Fibroblast of skin of scalp (primary cell): ENCODE measurements at places on chromosomes 5 and 9.
A peak's percentile ranks its signal among the peaks of the same experiment; 100 is the strongest.

GRCh38 chr9:121286973-121287741 is 19.2 kb downstream of the GSN start:
- peak; percentile 98 for DNase-seq

DNA sequence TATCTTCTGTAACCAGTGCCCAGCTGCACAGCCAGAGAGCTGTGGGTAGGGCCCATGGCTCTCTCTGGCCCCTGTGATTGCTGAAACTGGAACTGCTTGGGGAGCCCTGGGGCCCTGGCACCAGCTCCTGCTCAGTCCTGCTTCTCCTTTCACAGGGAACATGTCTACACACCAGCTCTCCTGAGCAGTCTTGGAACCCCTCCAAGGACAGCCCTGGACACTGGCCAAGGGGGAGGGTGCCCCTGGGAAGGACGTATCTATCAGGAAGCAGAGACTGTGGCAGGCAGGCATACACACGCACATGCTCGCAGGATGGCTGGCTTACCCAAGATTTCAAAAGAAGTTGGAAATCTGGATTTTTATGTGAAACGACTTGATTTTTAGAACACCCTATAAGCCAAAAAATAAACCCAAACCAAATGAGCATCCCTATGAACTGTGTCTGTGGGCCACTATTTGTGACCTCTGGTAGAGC is 8.8 kb upstream of the TRAF1 start:
- DNase-seq, result peak; percentile 93

DNA sequence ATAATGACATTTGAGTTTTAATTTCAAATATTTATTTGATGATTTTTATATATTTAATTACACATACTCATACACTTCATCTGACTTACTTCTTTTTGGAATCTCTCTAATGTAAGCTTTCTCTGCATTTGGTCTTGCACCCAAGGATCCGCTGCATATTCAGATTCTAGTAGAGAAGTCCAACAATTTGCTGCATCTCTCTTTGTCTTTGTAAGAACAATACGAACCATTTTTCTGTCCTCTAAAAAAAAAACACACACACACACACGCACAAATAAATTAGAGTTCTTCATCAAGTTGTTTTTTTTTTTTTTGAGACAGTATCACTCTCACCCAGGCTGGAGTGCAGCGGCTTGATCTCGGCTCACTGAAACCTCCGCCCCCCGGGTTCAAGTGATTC is 3.1 kb downstream of the NUDCD2 start:
- DNase-seq, result no peak

DNA sequence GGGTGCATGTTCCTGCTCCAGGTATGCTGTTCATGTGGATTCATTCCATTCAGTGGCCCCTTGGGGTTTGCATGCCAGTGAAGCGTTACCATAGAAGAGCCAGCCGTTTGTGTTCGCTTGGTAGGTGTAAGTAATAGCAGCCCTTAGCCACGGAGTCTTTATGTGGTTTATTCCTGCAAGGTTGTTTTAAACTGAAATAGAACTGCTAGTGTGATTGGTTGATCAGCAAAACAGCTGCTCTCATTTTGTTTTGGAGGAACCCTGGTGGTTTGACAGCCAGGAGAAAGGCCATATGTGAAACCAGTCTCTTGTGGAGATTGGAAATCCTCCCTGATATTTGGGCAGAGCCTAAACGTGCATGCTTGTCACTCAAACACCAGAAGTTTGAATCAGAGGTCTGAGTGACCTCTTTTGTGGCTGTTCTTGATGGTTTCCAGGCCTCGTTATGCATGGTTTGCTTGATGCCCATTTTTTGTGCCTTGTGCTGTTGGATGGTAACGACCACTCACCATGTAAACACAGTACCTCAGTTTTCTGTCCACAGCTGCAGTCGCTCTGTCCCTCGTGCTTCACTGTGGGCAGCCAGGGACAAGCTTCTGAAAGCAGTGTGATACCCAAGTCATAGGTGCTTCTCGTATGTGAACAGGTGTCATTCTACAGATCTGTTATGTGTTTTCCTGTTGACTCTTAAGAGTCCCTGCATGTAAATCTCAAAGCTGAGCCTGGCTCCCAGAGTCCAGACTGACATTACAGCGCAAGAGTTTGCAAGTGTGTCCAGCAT is 58.3 kb upstream of the NXNL2 start:
- DNase-seq, result peak; percentile 51

- no peak for DNase-seq
These were observed 100.1 kb downstream of the FBXL7 start for GRCh38 chr5:15600035-15600434.

DNA sequence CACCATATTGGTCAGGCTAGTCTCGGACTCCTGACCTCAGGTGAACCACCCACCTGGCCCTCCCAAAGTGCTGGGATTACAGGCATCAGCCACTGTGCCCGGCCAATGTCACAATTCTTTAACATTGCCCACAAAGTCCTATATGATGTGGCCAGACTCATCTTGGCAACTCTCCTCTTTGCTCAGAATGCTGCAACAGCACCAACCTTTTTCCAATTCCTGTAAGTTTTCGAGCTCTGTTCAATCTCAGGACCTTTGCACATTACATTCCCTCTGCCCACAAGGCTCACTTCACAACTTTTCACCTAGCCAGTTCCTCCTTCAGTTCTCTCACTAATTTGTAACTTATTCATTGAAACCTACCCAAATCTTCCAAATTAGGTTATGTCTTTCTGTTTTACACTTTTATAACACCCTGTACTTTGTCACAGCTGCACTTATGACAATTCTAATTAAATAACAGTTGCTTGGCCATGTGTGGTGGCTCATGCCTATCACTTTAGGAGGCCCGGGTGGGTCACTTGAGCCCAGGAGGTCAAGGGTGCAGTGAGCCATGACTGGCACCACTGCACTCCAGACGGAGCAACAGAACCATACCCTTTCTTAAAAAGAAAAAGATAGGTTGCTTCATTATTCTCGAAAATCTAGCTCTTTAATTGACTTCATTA is 30.9 kb upstream of the GLDC start:
- DNase-seq, result no peak

DNA sequence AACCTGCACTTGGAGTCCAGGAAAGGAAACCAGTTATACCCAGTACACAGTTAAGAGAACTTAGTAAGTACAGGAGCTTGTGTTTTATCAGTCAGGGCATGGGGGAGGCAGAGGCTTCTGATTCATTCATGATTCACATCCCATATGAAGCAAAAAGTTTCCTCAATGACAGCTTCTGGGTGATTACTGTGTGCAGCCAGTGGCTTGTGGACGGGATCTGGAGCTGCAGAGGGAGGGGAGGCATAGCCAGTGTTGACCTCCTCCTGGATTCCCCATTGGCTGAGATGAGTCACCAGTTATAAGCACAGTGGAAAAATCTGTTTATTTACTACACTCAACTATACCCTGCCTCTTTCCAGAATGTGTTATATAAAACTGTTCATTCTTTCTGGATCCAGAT is 17.7 kb downstream of the IL31RA start:
- peak; percentile 95 for DNase-seq

DNA sequence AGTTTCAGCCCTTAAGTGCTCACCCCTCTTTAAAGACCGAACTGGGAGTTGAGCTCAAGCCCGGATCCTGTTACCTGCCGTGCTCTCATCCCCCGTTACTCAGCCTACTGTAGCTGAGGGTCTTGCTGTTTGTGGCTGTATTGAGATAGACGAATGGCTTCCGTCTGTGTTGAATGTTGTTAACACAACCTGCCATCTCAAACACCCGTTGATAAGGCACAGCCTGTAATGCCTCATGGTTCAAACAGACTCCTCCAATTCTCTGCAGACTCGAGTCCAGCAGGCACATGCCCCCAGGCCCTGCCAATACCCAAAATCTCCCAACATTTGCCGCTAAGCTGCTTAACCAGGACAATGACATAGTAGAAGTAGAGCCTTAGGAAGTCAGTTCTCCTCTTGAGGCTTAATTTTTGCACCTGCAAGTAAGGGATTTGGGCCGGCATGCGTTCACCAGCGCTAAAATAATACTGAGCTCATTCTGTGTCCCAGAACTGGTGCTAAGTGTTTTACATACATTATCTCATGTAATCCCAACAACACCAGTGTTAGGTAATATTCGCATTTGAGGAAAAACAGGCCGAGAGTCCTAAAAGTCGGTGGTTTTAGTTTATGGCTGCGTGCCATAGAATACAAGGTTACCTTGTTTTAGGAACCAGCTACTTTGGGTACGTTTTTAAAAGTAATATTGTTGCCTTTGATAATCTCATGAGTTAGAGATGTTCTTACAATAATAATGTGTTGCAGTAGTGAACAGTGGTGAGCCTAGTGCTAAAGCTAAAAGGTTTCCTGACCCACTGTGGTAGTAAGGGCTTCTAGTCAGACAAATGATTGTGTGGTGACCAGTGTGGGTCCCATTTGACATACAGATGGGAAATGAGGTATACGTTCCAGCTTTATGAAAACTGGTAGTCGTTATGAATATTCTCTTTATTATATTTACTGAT is 1.5 kb upstream of the RFX3 start:
- no peak for DNase-seq

DNA sequence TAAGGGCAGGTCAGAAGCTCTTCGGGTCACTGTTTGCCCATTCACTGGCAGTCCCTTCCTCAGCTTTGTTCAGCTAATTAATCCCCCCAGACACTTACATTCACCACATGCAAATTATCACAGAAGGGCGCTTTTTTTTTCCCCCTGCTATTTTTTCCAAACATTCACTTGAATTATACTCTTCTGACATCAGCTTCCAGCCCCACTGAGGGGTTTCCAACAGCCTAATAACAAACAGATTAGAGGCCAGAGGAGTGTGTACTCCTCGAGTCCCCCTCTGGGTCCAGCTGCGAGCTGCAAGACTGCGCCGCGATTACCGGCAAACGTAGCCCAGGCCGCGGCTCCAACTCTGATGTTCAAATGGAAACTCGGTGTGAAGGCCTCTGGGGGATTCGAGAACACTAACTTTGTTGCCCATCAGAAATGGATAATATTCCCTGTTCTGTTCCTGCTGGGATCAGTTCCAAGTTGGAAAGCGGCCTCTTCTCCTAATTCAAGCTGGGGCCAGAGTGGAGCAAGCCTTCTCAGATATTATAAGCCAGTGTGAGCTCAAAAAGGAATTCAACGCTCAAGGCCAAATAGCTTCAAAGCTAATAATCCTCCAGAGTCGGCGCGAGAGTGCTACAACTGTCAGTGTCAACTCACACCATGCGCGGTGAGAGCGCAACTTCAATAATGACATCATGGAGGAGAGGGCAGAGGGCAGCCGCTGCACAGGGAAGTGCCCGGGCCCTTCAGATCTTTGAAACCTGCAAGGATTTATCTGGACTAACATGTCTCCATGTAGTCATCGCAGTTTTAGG is 560.8 kb downstream of the BNC2 start:
- DNase-seq, result peak; percentile 61

- no peak for DNase-seq
These were observed 607.5 kb upstream of the SEMA6A start for GRCh38 chr5:117182104-117182503.

DNA sequence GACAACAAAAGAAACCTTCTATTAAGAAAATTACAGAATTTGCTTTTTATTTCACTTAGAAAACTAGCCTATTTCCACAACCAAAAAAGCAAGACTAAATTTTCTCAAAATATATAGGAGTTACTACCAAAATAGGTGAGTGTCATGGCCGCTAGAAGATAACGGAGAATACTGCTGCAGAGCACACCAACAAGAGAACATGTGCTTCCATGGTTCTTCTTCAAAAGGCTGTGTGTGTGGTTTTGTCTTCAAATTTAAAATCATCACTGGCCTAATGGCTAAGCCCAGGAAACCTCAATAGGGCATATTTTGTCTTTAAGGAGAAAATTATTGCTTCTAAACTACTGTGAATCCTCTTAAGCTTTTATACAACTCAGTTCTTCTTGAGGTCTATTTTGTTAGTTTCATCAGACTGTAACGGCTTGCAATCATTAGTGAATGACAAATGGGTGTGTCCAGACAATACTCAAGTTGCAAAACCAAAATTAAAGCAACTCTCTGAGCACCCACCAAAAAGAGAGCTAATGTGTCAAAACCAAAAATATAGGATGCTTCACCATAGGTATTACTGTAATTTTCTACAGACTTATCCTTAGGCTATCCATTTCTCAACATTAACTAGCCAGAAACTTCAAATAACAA is 3.3 kb downstream of the SETX start:
- no peak for DNase-seq

DNA sequence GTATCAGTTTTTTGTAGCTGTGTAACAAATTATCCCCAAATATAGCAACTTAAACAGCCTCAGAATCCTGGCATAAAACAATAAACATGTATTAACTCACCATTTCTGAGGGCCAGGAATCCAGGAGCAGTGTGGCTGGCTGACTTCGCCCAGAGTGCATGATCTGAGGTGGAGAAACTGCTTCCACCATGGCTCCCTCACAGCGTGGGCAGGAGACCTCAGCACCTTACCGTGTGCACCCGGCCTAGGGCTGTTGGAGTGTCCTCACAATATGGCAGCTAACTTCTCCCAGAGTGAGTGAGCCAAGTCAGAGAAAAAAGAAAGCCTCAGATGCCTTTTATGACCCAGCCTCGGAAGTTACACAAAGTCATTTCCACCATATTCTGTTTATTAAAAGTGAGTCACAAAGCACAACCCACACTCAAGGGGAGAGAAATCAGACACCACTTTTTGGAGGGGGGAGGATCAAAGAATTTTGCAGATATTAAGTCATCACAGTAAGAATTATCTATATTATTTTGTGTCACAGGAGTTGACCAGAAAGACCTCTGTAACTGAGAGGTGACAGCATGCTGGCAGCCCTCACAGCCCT is 59.6 kb downstream of the TSTD2 start:
- no peak for DNase-seq

DNA sequence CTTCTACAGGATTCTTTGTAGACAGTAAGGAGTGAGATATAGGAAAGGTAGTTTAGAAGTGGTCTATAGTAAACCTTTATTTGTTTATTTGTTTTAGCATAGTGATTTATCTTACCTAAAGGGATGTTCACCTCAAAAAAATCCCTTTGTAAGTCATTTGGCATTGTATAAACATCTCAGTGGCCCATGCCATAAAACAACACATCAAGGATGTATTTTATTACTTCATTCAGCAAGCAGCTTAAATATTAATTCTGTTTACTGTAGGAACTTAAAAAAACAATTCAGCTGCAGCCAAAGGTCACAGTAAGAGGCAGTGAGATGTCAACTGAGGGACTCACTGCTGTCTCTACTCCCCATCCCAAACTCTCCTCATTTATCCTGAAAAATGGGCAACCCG is 452.7 kb downstream of the HINT1 start:
- no peak for DNase-seq

DNA sequence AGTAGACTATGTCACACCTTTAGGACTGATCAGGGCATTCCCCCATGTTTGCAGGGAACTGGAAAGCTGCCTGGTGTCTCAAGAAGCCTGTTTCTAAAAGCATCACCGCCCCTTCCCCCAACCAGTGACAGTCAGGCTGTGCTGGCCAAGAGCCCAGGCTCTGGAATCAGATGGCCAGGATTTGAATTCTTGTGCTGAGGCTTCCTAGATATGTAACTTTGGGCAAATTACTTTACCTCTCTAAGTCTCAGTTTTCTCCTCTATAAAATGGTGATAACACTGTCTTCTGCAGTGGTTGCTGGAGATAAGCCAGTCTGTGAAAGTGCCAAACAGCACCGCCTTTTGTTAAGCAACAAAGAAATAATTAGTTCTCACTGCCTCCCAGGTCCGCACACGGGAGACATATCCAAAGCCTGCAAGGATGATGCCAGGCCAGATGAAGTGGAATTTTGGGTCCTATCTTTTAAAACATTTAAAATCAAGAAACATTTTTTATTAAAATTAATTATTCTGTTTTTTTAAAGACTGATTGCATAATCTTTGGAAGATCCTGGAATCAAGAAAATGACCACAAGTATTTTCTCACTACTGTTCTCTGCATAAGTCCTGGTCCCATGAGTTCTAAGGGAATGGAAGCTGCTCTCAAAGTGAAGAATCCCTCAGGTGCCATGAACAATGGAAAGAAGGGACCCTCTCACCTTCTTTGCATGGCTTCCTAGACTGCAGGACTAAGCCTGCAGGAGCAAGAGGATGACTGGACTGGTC is 13.9 kb downstream of the SLC31A2 start:
- peak; percentile 60 for DNase-seq
